Thyroid gland (tissue), 4 donors: ENCODE measurements at places on chromosomes 13 and 19. TPM values are rescaled to one million over a fixed set of nuclear protein-coding genes. Genes with fewer than 3 reads are reported as not detected.

F10 gene
- 4.7 TPM for total RNA-seq

OR10H1 gene
- total RNA-seq, result not detected

GRCh38 chr13:75255147-75255546, 226.8 kb downstream of the TBC1D4 start:
- DNase-seq, result no peak
- no peaks in the 10 kb centered on the region for H3K4me1 ChIP-seq
- no peak overlapping the region for H3K4me3 ChIP-seq
- no peaks in the 10 kb centered on the region for H3K27me3 ChIP-seq
- no peak overlapping the region for H3K27ac ChIP-seq

ZNF226 gene
- 46.8 TPM for total RNA-seq

IL12RB1 gene
- total RNA-seq, result not detected

DNA sequence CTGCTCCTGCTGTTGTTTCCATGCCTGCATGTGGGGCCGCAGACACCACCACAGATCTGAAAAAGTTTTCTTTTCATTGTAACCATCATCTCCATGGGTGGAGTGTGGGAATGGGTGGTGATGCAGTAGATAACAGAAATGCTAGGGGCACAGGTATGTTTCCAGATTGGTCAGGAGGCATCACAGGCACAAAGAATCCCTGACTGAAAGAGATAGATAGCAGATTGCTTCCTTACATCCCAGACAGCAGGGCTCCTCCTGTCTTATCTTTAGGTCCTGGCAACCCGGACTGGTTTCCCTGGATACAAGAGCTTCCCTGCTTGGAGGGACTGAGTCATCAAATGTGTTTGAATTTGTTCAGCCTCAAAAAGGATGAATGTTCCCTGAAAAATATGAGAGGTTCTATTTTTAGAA, 1937.6 kb downstream of the PCDH9 start:
- H3K27ac ChIP-seq, result no peak overlapping the region
- no peak for DNase-seq
- H3K36me3 ChIP-seq, result no peaks in the 10 kb centered on the region
- H3K4me3 ChIP-seq, result no peak overlapping the region
- H3K27me3 ChIP-seq, result no peaks in the 10 kb centered on the region
- no peaks in the 10 kb centered on the region for H3K4me1 ChIP-seq

GRCh38 chr13:24129914-24130774, 30.4 kb upstream of the SPATA13 start:
- H3K4me3 ChIP-seq, result no peak overlapping the region
- no peaks in the 10 kb centered on the region for H3K36me3 ChIP-seq
- DNase-seq, result no peak
- H3K27me3 ChIP-seq, result no peaks in the 10 kb centered on the region
- no peaks in the 10 kb centered on the region for H3K4me1 ChIP-seq

DNA sequence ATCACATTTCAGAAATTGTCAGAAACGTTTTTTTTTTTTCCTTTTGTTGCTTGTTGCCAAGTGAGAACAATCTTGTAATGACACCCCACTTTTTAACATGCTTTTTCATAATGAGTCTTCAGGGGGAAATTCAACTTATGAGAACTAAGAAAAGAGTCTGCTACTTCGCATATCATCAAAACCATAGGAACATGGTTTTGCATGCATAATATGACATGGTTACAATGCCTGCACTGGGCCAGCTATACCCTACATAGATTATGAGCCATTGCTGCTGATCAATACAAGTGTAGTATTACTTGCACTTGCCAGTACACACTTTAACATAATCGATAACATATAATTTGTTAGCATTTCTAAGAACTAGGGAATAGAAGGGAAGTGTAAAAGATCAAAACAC, 191.0 kb upstream of the NBEA start:
- no peaks in the 10 kb centered on the region for H3K27me3 ChIP-seq
- peaks cover 22% of the 10 kb centered on the region for H3K4me1 ChIP-seq
- no peak overlapping the region for H3K4me3 ChIP-seq
- no peak for DNase-seq
- H3K36me3 ChIP-seq, result no peaks in the 10 kb centered on the region
